Activated naive CD4-positive, alpha-beta T cell treated with Interleukin-2 at 50 U/mL for 16 hours (primary cell): ENCODE measurements at places on chromosomes 1 and 21.

DNA sequence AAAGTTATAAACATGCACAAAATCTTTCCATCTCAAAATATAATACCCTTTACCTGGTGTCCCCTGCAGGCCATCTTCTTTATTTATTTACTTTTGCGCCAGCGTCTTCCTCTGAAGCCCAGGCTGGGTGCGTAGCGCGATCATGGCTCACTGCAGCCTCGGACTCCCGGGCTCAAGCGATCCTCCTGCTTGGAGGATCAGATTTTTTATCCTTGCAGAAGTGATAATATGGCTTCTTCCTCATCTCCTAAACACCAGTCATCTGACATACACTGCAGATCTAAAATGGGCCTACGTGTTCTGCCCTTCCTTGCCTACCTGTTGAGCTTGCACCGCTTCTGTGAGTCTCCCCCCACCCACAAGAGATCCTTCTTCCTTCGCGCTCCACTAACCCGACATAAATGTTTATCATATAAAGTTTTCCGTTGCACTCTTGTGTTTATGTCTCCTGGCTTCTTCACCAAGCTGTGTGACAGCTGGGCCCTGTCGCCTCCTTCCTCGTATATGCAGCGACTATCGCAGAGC, 506 bp upstream of the SRP9 start:
- no peak for DNase-seq

DNA sequence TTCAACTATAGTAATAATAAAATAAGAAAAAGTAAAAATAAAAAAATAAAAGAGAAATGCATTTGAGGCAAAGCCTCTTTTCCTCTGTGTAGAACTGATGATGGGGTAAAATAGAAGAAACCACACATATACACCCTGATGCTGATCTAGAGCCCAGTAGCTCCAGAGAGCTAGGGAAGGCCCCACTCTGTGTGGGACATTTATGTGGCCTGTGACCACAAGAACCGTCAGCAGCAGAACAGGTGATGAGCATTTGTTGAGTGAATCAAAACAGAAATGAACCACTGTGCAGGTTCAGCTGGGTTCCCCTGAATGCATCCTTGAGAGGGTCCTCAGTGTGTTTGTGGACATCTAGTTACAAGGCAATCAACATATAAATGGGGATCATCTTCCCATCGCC, 221.8 kb upstream of the HOOK1 start:
- DNase-seq: no peak

GRCh38 chr21:43736224-43736883, 17.4 kb downstream of the PDXK start:
- DNase-seq: no peak

DNA sequence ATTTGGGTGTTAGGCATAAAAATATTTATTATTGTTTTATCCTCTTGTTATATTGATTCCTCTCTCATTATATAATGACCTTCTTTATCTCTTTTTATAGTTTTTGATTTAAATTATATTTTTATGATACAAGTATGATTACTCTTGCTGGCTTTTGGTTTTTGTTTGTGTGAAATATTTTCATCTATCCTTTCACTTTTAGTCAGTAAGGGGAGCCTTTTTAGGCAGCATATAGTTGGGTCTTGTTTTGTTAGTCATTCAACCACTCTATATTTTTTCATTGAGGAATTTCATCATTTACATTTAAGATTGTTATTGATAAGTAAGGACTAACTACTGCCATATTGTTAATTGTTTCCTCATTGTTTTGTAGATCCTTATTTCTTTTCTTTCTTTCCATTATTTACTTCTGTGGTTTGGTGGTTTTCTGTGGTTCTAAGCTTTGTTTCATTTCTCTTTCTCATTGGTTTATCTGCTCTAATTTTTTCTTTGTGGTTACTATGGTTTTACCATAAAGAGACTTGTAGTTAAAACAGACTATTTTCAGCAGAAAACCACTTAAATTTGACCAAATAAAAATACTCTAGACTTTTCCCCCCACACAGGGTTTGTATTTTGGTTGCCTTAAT, 593.1 kb downstream of the NUF2 start:
- no peak for DNase-seq
